A549 treated with CORT108297 at 1 μM for 4 hours (cell line): ENCODE measurements at places on chromosomes 4 and X. TPM values are rescaled to one million over a fixed set of nuclear protein-coding genes. Genes with fewer than 3 reads are reported as not detected.

Gene TSPAN7
- total RNA-seq: 2.6 to 3.2 TPM (median 2.9 TPM) in 5 replicates

Gene ABLIM2
- total RNA-seq: 1.1 to 1.9 TPM (median 1.5 TPM) in 5 replicates

Gene GYG2
- total RNA-seq: 3.0 to 5.0 TPM (median 4.5 TPM) in 5 replicates

Gene NSUN7
- 0.18 to 0.60 TPM (median 0.35 TPM) in 5 replicates for total RNA-seq

Gene DSPP
- not detected in 5 replicates for total RNA-seq

Gene NXF3
- total RNA-seq: 0.15 to 0.17 TPM in 2 of 5 replicates, not detected in the others

Gene EGF
- total RNA-seq: 0.14 to 0.77 TPM (median 0.35 TPM) in 5 replicates

Gene FHIP1A
- 0.07 to 0.28 TPM (median 0.12 TPM) in 5 replicates for total RNA-seq
